Activated CD4-positive, alpha-beta T cell treated with anti-CD3 and anti-CD28 coated beads, Interleukin-2, amount 10 ng/mL, durations not matched to agents 7 days and 5 days (primary cell): ENCODE measurements at places on chromosomes 6 and 20.

DNA sequence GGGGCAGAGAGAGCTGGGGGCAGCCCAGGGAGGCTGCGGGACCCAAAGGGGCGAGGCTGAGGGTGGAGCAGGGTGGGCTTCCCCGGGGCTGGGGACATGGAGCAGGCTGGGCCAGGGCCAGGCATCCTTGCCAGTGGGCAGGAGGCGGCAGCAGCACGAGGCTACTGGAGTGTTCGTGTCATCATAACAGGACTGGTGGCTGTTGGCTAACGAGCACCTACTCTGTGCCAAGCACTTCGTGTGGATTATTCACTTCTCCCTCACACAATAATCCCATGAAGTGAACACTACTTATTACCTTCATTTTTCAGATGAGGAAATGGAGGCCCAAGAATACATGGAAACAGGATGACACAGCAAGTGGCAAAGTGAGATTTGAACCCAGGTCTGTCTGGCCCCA, 41.7 kb downstream of the GRM4 start:
- no peak for DNase-seq

GRCh38 chr20:61809006-61809770, 256.5 kb downstream of the TAF4 start:
- DNase-seq, result no peak

DNA sequence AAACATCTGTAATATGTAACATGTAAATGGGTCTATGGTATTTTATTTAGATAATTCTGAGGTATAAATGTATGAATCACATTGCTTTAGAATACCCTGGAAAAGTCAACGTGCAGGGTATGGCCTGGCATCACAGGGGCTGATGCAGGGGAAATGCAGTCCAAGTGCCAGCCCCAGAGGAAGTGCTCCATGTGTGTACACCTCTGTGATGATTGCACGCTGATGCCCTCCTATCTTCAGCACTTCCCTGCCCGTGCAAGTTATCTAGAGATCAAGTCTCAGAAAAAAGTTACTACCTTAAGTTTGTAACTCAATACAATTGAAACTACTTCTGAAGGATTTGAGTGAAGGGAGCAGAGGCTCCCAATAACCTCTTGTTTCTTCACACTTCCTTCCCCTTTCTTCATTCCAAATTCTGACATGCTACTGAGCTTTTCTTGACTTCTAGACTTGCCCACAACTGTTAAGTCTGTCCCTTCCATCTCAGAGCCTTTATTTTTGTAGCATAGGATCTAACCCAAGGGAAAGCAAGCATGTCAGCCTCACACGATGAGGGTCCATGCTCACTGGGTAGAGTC, 2.2 kb downstream of the SMLR1 start:
- DNase-seq, result no peak

DNA sequence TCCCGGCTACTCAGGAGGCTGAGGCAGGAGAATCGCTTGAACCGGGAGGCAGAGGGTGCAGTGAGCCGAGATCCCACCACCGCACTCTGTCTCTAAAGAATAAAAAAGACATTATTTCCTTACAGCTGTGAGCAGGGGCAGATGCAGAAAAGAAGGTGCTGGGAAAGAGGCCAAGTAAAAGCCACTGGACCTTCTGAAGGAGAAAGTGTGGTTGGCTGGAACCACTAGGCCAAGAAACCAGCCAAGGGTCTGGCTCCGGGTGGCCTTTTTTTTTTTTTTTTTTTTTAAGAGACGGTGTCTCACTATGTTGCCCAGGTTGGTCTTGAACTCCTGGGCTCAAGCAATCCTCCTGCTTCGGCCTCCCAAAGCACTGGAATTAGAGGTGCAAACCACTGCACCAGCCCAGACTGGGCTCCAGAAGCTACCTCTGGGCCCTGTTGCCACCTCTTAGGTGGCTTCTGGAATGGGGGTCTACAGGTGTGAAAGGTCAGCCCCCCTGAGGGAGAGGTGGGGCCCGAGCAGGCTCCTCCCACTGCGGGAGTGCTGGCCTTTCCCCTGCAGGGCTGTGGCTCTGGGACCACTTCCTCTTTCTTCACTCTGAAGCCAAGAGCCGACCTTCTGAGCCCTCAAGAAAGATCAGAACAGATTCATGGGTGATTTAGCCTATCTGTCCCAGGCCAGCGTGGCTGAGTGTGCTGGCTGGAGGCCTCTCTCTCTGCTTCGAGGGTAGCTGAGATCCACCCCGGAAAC, at the start of gene FGD2:
FGD2 (plus strand) TSS at position 595 of the 750 bp plus-strand sequence. CDS start 163 bp downstream, outside the sequence.
- DNase-seq, result no peak

GRCh38 chr20:18361678-18362077, 73.4 kb downstream of the ZNF133 start:
- no peak for DNase-seq

GRCh38 chr6:169312658-169313346, 59.2 kb upstream of the THBS2 start:
- no peak for DNase-seq

GRCh38 chr20:29306390-29307072, 1950.9 kb upstream of the DEFB115 start:
- DNase-seq, result no peak

DNA sequence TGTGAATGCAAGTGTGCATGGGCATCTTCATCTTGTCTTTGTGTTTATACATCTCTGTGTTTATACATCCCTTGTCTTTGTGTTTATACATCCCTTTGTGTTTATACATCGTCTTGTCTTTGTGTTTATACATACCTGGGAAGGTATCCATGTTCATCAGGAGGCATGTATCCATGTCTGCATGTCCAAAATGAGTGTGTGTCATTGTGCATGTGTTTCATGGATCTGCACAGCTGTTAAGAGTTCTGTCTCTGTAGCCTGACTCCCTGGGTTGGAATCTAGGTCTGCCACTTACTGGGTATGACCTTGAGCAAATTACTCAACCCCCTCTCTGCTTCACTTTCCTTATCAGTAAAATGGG, 50.1 kb upstream of the SIRPA start:
- DNase-seq, result no peak

DNA sequence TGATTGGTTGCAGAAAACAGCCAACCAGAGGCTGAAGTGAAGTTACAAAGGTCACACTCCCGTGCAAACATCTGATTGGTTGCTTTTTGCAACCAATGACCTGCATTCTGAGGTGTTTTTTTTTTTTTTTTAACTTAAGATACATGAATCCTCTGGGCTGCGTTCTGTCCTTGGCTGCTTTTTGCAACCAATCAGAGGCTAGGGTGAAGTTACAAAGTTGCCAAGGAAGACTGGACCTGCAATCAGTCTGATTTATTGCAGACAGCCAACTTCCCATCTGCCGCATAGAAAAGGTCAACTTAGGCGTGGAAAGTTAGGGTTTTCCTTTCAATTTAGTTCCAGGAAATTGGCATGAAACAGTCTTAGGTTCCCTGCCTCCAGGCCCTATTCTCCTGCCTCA, 292.9 kb downstream of the PLCB1 start:
- no peak for DNase-seq

GRCh38 chr6:108080010-108080780, 5.7 kb upstream of the OSTM1 start:
- no peak for DNase-seq

GRCh38 chr20:22575087-22575721, 9.2 kb downstream of the FOXA2 start:
- no peak for DNase-seq

GRCh38 chr6:40852779-40853373, 186.1 kb downstream of the UNC5CL start:
- DNase-seq, result no peak

GRCh38 chr6:134182528-134182927, 130.1 kb upstream of the SLC2A12 start:
- DNase-seq, result no peak

- DNase-seq, result no peak
These were observed 61.5 kb downstream of the TRAM2 start for GRCh38 chr6:52515219-52515960.
